ENCODE measurements at places on chromosomes 11 and 22.
A peak's percentile ranks its signal among the peaks of the same experiment; 100 is the strongest.

- DNase-seq = no peak
Measured at GRCh38 chr22:42327462-42328129, 57.1 kb upstream of the TCF20 start.

- no peak for DNase-seq
Measured at GRCh38 chr22:17060126-17060525, 24.7 kb upstream of the IL17RA start.

DNA sequence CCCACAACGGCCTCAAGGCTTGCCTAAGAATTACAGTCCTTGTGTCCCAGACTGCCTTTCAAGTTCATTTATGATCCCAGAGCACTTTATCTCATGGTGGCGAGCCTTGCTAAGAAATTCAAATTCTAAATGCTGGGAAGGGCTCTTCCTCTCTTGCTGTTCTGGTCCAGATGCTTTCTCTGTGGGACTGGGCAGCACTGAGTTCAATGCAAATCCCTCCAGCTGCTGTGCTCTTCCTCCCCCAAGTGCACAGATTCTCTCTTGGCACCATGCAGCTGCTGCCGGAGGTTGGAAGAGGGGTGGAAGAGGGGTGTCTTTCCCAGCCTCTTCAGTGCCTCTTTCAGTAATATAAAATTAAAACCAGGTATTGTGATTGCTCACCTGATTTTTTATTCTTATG lies 828.0 kb downstream of the DLG2 start:
- DNase-seq = no peak

DNA sequence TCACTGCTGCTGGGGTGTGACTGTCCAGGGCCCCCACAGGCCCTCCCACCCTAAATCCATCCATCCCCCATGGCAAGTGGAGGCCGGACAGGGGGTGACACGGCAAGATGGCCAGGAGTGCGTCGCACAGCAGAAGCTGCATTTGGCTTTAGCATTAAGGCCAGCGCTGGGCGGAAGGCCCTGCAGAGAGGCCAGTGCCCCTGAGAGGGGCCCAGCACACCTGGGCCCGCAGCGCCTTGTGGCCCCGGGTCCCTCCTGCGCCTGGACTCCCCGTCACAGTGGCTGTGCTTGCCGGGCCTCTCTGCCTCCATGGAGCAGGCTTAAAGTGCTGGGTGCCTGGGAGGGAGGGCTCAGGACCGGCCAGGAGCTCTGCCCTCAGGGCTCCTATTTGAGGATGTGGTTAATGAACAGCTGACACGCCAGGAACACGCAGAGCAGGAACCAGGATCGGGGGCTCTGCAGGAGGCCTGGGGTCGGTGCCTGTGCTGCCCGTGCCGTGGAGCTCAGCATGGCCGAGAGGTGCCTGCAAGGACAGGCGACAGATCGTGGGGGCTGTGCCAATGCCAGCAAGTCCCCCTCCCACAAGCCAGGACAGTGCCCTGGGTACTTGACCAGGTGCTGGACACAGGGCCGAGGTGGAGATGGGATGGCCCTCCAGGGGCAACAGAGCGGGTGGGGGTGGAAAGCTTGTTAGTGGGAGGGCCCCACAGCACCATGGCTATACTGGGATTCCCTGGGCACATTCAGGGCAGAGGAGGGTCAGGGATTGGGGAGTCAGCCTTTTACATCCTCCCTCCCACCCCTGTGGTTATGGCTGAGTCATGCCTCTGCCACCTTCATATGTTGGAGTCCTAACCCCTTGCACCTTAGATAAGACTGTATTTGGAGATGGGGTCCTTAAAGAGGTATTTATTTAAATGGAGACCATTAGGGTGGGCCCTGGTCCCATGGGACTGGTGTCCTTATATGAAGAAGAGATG lies 30.9 kb upstream of the CARS1 start:
- no peak for DNase-seq

GRCh38 chr11:127028648-127029047 lies 28.1 kb upstream of the KIRREL3 start:
- DNase-seq = no peak

- DNase-seq = no peak
Measured at GRCh38 chr22:20182365-20182764, 31.5 kb upstream of the CCDC188 start.

GRCh38 chr11:12276831-12277475 lies 100.4 kb upstream of the PARVA start:
- DNase-seq = no peak

- no peak for DNase-seq
Measured at GRCh38 chr11:96339706-96340554, 3.1 kb downstream of the MAML2 start.

DNA sequence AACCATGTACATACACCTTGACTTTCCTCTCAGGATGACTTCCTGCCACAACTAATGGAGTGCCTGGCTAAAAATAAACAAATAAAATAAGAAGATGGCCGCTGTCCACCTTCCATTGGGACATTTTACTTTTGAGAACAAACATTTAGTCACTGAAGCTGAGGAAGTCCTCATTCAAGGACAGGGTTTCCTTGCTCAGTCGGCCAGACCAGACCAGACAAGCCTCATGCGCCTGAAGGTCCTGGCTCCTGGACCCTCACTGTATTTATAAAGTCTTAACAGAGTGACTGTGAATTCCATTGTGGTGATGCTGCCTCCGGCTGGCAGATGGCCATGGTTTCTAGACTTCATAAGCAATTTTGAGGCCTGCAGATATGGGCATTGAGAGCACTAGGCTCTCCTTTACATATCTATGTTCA lies 114.5 kb downstream of the MAML2 start:
- no peak for DNase-seq

DNA sequence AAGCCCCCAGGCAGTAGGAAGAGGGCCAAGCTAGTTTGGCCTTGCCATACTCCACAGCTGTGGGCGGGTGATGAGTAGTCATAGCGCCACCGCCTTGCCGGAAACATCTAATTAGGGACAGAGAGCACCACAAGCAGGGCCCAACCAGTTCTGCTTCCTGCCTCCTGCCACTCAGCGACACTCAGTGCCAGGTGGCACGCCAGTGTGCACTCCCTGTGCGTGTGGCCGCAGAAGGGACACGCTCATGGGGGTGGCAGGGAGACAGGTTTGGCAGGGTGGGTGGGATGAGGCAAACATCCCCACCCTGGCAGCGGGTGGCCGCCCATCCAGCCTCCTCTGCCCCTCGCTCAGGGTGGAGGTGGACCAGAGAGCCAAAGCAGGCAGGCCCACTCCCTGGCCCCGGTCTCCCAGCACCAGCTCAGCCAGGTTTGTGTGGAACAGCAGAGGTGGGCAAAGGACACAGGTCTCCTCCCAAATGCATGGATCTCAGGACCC lies 4.9 kb downstream of the OVOL1 start:
- peak; percentile 29 for DNase-seq

GRCh38 chr11:133895551-133895950 lies 50.2 kb upstream of the SPATA19 start:
- DNase-seq = no peak

DNA sequence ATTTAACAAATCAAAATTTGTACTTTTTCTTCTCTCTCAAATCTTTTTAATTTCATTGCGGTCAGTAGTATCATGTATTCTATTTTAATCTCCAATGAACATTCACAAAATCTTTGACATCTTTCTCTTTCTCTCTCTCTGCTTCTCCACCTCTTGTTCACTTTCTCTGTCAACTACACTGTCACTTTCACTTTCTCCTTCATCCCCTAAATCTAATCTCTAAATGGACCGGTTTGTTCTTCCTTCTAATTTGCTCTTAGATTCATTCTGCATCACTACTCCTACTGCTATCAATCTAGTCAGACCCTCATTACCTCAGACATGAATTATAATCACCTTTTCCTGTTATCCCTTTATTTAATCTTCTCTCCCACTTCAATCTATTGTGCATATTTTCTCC lies 18.6 kb downstream of the CCDC73 start:
- no peak for DNase-seq

DNA sequence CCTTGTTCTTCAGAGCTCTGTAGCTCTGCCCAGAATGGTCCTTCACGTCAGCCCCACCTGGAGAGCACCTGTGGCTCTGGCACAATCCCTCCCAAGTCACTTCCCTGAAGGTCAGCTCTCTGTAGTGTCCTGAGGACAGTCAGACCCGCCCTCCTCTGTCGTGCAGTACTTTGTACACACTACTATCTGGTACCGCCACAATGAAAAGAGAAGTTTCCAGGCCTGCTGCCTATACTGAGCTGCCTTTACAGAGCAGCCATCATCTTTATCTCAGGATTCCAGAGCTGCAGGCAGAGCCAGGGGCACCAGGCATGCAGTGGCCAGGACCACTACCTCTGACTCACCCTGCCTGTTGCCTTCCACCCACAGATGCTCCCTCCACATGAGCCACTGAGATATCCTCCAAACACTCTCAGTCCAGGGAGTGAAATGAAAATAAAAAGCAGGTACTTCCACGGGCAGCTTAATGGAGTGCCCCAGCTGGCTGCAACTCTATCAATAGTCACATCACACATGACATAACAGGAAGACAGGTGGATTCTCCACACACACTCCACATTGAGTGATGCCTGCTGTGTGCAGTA lies 7.3 kb downstream of the PACSIN2 start:
- no peak for DNase-seq

DNA sequence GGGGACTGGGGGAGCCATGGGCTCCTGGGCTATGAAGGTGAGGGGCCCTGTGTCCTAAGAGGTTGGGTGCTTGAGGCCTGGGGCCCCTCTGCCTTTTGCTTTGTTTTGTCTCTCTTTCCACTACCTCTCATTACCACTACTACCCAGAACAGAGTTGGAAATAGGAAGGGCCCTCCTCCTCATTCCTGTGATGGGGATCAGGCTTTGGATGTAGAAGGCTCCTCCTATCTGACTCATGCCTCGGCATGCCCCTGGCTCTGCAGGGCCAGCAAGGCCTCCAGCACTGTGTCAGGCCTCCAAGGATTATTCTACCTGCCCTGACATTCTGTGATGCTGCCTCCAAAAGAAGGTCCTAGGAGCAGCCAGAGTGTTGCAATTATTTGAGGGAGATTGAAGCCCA lies 766 bp downstream of the IZUMO1R start:
- DNase-seq = no peak

DNA sequence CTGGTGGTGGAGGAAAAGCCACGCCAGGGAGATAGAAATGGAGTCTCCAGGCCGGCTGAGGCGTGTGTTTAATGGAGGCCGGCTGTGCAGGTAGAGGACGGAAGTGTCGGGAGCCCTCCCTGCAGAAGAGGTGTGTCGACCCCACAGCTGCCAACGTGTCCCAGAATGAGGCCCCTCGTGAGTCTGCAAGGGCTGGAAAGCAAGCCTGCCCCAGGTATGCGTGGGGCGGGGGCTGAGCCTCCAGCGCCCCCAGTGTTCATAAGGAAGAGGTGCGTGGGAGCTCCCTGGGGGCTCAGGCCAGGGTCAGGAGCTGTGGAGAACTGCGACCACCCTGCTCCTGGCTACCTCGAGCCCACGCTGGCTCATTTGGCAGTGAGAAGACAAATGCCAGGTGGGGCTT lies 38.0 kb upstream of the JAM3 start:
- DNase-seq = no peak

DNA sequence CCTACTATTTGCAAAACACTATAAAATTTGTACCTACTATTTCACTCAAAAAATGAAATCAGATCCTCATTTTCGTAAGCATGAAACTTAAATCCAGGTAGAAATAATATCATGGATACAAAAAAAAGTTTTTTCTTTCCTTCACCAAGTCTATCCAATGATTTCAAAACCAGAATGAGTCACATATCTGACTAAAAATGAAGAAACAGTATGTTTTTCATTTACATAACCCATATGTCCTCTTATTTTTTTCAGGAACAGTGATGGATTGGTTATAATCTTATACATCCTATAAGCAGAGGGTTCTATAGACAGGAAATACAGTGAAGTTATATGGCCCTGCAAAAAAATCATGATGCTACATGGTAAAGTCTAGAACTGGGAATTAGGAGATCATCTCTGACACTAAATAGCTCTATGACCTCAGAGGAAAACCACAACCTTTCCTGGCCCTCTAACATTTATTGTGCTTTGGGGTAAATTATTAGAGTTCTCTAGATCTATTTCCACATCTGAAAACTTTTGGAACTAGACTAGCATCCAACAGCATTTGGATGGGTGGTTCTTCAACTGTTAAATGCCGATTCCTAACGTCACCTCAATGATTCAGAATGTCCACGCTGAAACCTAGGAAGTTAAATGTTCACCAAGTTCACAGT lies 10.9 kb downstream of the MTMR2 start:
- no peak for DNase-seq

- no peak for DNase-seq
Measured at GRCh38 chr11:64627371-64627770, 36.4 kb downstream of the SLC22A12 start.

DNA sequence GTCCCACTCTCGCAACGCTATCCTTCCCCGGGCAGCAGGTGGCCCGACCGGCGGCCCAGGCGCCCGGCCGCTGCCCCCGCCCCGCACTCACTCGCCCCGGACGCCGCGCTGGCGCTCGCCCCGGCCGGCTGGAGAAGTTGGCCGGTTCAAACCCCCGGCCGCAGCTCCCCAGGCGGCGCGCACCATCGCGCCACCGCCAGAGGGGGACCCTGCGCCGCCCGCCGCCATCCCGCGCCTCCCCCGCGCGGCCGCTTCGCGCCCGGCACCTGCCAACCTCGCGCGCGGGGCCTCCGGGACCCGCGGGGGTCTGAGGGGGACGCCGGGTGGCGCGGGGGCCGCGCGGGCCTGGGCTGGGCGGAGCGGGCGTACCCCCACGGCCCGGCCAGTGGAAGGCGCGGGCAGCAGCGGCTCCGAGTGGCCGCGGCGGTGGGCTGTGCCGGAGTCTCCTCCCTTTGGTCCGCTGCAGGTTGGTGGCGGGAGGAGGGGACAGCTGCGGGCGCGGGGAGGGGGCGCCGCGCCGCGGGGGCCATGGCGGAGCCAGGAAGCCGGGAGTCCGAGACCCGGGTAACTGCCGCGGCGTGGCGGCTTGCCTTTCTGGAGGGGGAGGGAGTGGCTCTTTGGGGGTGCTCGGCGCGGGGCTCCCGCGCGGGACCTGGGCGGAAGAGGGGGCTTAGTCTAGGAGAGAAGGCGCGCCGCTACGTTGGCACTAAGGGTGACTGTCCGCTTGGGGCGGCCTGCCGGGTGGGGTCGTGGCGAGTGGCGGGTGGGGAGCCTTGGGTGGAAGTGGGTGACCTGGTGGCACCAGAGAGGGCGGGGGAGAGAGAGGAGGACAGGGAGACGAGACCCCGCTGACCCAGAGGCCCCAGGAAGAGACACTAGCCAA lies at the start of the genes MPST and TST:
Gene MPST, plus strand, starts transcription at position 434 of the 883 bp plus-strand sequence. Its CDS starts 95 bp downstream, at position 529.
Gene TST, minus strand, starts transcription at position 139 of the 883 bp plus-strand sequence. CDS start 715 bp downstream, outside the sequence.
- peak; percentile 37 for DNase-seq

GRCh38 chr11:76638270-76639197 lies 32.0 kb downstream of the LRRC32 start:
- DNase-seq = no peak

DNA sequence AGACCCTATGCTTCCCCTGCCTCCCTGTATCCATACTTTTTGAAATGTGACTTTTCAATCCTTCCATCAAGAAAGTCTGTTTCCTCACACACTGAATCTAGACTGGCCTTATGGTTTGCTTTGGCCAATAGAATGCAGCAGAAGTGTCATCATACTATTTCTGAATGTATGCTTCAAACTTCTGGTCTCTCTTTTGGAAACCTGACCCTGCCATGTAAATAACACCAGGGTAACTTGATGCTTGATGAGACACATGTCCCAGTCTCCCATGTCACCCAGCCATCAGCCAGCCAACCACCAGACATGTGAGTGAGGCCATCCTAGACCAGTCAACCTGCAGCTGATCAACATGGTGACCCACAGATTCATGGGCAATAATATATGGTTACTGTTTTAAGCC lies 29.7 kb upstream of the CAVIN3 start:
- no peak for DNase-seq

All from activated CD4-positive, alpha-beta T cell treated with anti-CD3 and anti-CD28 coated beads, Interleukin-2, amount 50 U/mL, for 1 hour (primary cell).